ENCODE measurements at places on chromosomes 11 and 22.
A peak's percentile ranks its signal among the peaks of the same experiment; 100 is the strongest.

GRCh38 chr22:40203572-40203971 is 25.8 kb downstream of the TNRC6B start:
- DNase-seq = no peak

DNA sequence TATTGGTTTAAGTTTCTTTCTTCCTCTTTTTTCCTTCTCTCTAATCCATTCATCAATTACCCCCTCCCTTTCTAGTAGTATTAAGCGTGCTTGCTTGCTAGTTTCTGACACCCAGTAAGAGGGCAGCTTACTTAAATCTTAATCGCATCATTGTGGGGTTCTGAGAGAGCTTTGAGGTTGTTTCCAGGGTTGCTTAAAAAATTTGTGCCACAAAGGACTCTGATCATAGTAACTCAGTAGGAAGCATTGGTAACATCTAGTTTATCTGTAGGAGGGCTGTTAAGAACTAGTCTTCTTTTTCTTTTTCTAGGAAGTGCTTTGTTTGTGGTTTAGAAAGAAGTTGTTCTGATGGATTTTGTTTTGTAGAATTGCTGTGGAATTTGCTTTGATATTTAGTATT is 45.3 kb downstream of the TMEM135 start:
- no peak for DNase-seq

- peak; percentile 38 for DNase-seq
These were observed 1.0 kb downstream of the CCDC86 start for GRCh38 chr11:60842668-60843600.

GRCh38 chr22:25202290-25202921 is 2.7 kb downstream of the CRYBB3 start:
- peak; percentile 39 for DNase-seq

DNA sequence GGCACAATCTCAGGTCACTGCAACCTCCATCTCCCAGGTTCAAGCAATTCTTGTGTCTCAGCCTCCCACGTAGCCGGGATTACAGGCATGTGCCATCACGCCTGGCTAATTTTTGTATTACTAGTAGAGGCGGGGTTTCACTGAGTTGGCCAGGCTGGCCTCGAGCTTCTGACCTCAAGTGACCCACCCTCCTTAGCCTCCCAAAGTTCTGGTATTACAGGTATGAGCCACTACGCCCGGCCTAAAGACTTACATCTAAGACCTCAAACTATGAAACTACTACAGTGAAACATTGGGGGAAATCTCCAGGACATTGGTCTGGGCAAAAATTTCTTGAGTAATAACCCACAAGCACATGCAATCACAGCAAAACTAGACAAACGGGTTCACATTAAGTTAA is 13.8 kb upstream of the FAM181B start:
- DNase-seq = no peak

DNA sequence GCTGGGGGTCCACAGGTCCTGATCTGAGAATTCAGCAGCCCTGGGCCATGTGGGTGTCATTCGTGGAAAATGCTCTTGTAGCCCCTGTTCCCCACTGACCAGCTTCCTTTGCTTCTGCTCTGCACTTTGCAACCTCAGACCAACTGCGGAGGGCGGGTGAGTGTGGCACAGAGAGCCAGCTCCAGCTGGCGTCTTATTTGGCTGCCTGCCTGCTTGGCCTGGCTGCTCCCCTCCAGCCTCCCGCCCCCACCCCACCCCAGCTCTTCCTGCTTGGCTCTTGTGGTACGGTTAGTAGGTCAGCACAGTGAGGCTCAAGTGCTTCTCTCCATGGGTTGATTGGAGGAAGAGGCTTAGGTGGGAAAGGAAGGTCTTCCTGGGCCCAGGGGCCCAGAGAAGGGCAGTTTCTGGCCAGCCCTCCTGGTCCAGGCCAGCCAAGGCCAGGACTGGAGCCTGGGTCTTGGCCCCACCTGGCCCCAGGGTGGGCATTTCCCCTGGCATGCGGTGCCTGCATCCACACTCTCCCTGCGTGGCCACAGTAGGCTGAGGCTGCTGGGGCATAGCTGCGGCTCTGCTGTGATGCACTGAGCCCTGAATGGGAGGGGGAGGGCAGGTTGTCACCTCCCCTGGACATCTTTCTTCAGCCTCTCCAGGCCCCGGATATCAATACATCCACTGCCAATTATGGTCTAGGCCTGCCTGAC is 26.5 kb downstream of the MYO7A start:
- DNase-seq = peak; percentile 59

DNA sequence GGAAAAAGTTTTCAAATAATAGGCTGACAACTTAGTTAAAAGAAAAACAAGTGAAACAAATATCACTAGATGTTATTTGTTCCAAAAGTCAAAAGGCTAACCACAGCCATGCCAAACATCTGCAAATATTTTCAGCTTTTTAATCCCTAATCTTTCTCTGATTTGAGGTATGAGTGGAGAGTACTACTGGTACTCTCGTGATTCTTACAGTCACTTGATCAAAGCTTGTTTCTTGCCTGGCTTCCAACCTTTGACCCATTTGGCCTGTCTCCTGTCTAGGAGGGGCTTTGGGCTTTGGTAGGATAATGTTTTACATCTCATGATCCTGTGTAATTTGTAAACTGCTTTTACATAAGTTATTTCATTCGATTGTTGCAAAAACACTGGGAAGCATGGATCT is 301.8 kb upstream of the SORL1-AS1 start:
- no peak for DNase-seq

DNA sequence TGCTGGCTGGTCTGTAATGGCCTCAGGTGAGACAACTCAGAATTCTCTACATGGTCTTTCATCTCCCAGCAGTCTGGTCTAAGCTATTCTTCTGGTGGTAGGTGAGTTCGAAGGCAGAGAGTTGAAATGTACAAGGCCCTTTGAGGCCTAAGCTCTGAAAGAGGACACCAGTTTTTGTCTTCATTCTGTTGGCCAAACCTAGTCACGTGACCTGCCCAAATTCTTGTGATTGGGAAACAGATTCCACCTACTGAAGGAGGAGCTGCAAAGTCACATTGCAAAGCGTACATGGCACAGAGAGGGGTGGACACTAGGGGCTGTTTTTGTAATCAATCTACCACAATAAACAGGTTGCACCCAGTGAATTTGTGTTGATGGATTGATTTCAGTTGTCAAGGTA is 193.5 kb downstream of the NAV2 start:
- no peak for DNase-seq

DNA sequence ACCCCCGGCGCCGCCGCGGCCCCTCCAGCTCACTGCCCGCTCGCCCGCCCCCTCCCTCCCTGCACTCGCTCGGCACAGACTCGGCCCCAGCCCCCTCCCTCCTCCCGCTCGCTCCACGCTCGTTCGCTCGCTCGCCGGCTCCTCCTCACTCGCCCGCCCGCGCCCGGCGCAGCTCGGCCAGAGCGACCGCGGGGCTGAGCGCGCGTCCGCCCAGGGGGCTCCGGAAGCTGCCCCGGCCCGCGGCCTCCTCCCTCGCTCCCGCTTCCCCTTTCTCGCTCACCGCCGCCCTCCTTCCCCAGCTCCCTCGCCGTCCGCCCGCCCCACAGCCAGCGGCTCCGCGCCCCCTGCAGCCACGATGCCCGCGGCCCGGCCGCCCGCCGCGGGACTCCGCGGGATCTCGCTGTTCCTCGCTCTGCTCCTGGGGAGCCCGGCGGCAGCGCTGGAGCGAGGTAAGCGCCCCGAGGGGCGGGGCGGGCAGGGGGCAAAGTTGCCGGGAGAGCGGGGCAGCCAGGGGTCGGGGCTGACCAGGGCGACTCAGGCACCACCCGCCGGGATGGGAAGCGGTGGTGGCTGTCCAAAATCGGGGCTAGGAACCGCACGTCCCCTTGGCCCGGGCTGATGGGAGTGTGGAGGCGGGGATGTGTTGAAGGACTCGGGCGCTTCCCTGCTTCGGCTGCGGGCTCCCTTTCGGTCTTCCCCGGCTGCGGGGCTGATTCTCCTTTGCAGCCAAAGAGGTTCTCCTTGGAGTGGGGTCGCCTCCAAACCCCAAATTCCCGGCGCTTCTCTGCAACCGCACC is at the start of gene SEZ6L:
SEZ6L (plus strand) TSS at position 148 of the 797 bp plus-strand sequence; CDS start at position 356, 208 bp downstream.
- no peak for DNase-seq

- DNase-seq = no peak
These were observed 38.0 kb upstream of the ETS1 start for GRCh38 chr11:128625326-128625725.

- DNase-seq = no peak
These were observed 873.6 kb downstream of the OPCML start for GRCh38 chr11:132658696-132659095.

DNA sequence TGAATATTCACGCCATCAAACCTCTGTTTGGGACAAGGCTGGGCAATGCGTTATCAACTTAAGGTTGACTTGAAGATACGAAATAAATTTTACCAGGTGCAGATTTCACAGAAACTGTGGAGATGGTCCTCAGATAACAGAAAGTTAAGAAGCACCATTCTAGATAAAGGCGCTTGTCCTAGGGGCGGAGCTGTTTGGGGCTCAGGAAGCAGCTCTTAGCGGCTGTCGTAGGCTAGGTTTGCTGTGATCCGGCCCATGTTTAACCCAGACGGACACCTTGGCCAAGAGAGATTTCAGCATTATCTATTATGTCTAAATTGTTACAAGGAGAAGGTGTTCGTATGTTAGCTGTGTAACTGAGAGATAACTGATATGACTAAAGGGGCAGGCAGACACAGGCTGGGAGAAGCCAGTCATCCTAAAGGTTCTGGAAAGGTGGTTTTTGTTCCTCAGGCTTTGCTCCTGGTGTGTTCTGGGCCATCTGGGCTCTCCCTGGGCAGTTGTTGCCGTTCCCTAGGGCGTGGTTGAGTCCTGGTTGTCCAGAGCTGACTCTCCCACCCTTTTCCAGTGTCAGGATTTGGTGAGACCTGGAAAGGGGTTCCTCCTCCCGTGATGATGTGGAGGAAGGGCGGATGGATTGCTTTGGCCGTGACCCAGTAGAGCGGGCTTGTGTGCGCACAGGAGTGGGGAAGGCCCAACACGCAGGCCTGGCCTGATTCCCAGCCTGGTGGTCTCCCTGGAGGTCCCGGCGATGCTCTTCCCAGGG is 25.8 kb downstream of the TPCN2 start:
- DNase-seq = no peak

- no peak for DNase-seq
These were observed 43.8 kb downstream of the CHRDL2 start for GRCh38 chr11:74687237-74688023.

DNA sequence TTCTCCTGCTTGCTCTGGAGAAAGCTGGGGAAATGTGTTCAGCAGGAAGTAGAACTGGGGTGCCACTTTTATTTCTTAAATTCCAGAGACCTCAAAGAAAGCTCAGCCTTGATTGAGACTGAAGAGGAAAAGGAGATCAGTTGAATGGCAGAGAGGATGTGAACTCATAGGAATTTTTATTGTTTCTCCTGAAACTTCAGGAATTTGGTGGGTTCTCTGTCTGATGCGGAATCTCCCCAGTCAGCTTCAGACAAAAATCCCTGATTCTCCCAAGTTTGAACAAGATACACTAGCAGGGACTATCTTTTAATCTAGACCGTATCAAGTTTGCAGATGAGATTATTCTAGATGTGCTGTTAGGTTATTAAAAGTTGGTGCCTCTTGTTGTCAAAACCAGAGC is 23.0 kb downstream of the EHF start:
- no peak for DNase-seq

- no peak for DNase-seq
These were observed 38.2 kb upstream of the SESN3 start for GRCh38 chr11:95269036-95269819.

- DNase-seq = no peak
These were observed 914 bp downstream of the INPPL1 start for GRCh38 chr11:72225411-72225951.

DNA sequence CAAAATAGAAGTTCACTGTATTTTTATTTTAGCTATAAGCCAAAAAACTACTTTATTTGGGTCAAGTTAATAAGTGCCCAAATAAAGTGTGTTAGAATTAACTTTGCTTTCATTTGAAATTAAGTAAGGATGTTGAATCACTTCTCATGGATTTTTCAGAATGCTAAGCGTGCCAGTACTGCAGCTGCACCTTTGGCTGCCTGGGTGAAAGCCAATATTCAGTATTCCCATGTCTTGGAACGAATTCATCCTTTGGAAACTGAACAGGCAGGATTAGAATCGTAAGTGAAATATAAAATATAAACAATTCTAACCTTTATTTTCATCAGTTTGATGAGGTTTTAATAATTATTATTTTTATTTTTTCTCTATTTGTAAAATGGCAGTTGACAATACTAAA is 113.6 kb downstream of the DYNC2H1 start:
- DNase-seq = no peak

- DNase-seq = no peak
These were observed 42.9 kb upstream of the CRYBB3 start for GRCh38 chr22:25156736-25157135.

DNA sequence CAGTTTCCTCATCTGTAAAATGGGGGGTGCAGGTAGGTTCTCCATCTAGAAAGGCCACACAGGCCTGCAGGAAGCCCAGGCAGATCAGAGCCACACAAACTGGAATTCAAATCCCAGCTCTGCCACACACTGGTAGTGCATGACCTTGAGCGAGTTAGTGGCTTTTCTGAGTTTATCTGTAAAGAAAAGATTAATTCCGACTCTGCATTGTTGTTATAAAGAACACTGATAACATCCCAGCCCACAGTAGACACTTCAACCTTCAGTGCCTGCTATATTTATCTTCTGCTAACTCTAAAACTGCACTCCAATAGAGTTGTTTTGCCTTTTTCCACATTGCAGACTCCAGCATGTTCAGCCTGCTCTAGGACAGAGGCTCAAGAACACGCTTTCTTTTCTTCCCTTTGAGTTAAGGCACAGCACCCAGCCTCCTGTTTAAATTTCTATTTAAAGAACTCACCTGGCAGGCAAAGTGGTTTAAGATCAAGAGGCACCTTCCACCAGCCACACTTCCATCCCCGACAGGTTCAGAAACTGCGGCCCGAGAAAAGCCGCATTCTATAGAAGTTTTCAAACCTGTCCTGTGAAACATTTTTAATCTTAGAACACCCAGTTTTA is 133.9 kb downstream of the PLEKHA7 start:
- DNase-seq = no peak

DNA sequence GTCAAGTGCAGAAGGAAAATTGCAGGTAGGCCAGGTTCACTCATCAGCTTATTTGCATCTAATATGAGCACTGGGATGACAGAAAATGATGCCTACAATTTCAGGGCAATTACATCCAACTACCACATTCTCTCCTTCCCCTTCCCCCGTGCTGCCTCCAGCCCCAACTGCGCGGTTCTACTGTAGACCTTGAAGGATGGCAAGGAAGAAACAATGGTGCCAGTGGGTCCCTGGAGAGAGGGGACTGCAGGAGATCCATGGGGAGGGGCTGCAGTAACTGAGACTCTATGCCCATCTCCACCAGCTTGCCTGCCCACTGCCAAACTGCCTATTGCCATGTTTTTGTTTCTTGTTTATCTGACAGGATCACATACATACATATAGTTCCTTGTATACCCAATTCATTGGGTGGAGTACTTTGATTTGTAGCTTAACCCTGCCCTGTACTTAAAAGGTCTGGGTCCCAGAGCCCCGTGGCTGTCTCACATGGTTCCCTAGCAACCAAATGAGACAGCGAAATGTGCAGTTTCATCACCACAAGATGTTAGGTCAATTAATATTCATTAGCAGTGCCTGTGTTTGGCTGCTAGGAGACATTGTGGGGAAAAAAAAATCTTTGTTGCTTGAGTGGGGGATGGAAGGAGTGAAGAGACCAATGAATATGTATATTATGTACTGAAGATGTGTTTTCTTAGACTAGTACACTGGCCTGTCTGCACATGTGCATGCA is 253.5 kb upstream of the PLET1 start:
- peak; percentile 14 for DNase-seq

GRCh38 chr11:22898036-22898435 is 37.8 kb upstream of the CCDC179 start:
- DNase-seq = no peak

GRCh38 chr11:73221451-73221850 is 3.4 kb downstream of the P2RY2 start:
- DNase-seq = no peak
